Skin of body (tissue), 3 donors: ENCODE measurements at places on chromosomes 2 and 18. TPM values are rescaled to one million over a fixed set of nuclear protein-coding genes. Genes with fewer than 3 reads are reported as not detected.

ARL4C gene
- total RNA-seq = 17.2 TPM

RAD51AP2 gene
- 0.20 TPM for total RNA-seq

EFEMP1 gene
- 68.7 TPM for total RNA-seq

MAT2A gene
- 115 TPM for total RNA-seq

EHD3 gene
- total RNA-seq = 3.7 TPM

LONRF2 gene
- 2.8 TPM for total RNA-seq

GCG gene
- total RNA-seq = not detected

NEB gene
- 212 TPM for total RNA-seq

CNTNAP5 gene
- total RNA-seq = 0.10 TPM

FAM110C gene
- total RNA-seq = 3.6 TPM
